ENCODE measurements at places on chromosomes 7 and 10. TPM values are rescaled to one million over a fixed set of nuclear protein-coding genes. Genes with fewer than 3 reads are reported as not detected.

The AKR1C3 gene
- not detected for total RNA-seq

The PHF14 gene
- total RNA-seq = 42.7 TPM

The GIMAP6 gene
- 35.8 TPM for total RNA-seq

The MKX gene
- not detected for total RNA-seq

The NYAP1 gene
- 0.49 TPM for total RNA-seq

The OIT3 gene
- total RNA-seq = not detected

DNA sequence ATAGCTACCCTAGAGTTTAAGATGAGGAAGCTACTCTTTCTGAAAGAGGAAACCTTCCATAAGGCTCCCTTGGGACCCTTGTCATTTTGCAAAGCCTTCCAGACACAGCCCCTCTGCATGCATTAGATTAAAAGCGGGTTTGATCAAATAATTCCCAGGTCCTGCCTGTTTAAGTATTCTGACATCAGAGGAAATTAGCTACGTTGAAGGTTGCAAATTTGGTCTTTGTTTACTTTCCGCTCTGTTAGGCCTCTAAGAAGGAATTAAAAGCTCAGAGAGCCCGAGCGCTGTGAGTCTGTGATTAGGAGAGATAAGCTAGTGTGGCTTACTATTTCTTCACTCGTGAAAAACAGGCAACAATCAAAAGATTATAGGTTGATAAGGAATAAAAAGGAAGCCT is 1.4 kb upstream of the THSD7A start:
- H3K4me3 ChIP-seq = no peak overlapping the region
- no peak overlapping the region for H3K27ac ChIP-seq
- H3K4me1 ChIP-seq = peaks cover 12% of the 10 kb centered on the region
- no peak for DNase-seq

GRCh38 chr10:30238836-30239235 is 110.2 kb downstream of the MTPAP start:
- peaks cover 2% of the 10 kb centered on the region for H3K36me3 ChIP-seq
- DNase-seq = no peak

DNA sequence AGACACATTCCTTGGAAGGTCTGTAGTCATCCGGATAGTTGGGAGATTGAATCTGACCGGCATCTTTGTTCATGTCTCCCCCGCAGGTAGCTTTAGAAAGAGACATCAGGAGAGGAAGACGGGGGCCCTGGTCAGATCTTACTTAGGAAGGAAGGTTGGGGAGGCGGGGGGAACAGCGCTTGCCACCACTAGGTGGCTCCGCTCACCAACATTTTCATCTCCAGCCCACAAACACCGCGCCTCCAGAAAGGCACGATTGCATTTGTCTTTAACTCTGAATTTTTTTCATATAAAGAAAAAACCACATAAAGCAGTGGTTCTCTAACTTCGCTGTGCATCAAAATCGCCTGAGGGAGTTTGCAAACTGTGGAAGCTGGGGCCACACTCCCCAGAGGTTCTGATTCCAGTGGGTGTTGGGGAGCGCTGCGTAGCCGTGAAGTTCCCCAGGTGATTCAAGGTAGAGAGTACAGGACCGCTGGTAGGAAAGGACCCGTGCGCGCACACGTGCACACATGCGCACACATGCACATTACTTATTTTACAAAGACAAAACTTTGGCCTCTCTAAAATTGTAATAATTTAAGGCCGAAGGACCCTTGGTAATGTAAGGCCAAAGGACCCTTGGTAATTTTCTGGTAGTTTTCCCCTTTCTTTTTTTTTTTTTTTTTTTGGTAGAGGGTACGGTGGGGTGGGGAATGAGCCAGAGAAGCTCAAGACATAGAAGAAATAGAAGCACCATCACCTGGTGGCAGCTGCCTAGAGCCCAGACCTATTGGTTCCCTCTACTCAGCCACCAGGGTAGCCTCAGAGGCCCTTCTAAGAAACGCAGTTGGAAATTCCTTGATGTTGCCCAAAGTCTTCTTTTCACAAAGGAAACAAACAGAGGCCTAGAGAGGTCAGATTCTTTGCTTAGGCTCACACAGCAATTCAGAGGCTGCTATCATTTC is 37.4 kb upstream of the OPALIN start:
- H3K36me3 ChIP-seq = no peaks in the 10 kb centered on the region
- H3K27ac ChIP-seq = no peak overlapping the region
- H3K4me3 ChIP-seq = no peak overlapping the region
- peaks cover 2% of the 10 kb centered on the region for H3K4me1 ChIP-seq
- peak; percentile 84 for DNase-seq

DNA sequence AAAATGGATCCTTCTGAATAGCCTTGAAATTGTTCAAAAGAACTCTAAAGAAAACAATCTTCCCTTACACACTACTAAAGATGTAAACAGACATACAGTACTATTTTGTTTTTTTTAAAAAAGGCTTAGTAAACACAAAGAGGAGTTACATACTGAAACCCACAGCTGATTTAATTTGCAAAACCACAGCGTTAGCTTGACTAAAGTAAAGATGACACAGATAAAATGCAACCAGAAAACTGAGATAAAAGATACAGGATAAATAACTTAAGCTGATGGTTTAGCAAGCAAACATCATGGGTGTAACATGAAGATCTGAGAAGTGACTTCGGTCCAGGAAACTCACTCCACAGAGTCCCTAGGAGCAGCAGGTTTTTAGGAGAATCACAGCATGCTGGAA is 21.8 kb downstream of the PRKCQ start:
- DNase-seq = peak; percentile 75
- peaks cover 55% of the 10 kb centered on the region for H3K36me3 ChIP-seq
- peaks cover 80% of the 10 kb centered on the region for H3K4me1 ChIP-seq
- H3K4me3 ChIP-seq = peak overlapping the region; percentile 72
- peak overlapping the region; percentile 71 for H3K27ac ChIP-seq

DNA sequence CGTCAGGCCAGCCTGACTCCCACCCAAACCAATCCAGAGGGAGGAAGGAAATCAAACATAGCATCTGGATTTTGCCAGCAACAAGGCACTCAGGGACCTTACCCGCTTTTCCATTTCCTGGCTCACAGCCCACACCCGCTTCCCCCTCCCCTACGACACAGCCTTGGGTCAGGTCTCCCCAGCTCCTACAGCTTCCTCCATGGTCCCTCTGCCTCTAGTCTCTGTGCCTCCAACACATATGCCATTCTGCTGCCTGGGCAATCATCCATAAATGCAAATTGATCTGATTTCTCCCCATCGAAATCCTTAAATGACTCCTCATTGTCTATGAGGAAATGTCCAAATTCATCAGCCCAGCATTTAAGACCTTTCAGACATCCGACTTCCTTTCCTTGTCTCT is 53.2 kb upstream of the CUX1 start:
- DNase-seq = no peak
- H3K36me3 ChIP-seq = no peaks in the 10 kb centered on the region
- H3K4me3 ChIP-seq = no peak overlapping the region
- peaks cover 2% of the 10 kb centered on the region for H3K4me1 ChIP-seq
- H3K27me3 ChIP-seq = peaks cover 2% of the 10 kb centered on the region
- H3K27ac ChIP-seq = no peak overlapping the region

DNA sequence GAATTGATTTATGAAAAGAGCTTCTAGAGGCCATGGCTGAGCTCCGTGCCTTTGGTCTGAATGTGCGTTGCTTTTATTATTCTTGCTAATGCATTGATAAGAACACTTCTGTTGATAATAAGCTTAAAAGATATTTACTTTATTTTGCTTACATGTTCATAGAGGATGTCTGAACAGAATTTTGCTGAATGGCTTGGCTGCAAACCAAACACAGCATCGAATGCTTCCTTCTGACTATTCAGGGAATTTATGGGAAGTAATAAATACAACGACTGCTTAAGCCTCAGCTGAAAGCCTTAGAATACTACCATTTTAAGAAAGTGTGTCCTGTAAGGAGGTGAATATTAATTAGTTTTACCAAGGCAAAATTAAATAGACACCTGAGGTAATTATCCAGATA is 643.5 kb upstream of the POT1 start:
- H3K27ac ChIP-seq = no peak overlapping the region
- no peaks in the 10 kb centered on the region for H3K27me3 ChIP-seq
- H3K36me3 ChIP-seq = no peaks in the 10 kb centered on the region

GRCh38 chr10:116470768-116471415 is 43.2 kb downstream of the PNLIPRP3 start:
- H3K36me3 ChIP-seq = no peaks in the 10 kb centered on the region
- no peak overlapping the region for H3K4me3 ChIP-seq
- no peaks in the 10 kb centered on the region for H3K4me1 ChIP-seq
- DNase-seq = no peak
- no peaks in the 10 kb centered on the region for H3K27me3 ChIP-seq
- H3K27ac ChIP-seq = no peak overlapping the region

Data from activated CD4-positive, alpha-beta T cell treated with anti-CD3 and anti-CD28 coated beads, Interleukin-2, amount 10 ng/mL, durations not matched to agents 24 days and 14 days (primary cell).